ENCODE measurements at places on chromosomes 16 and 17. TPM values are rescaled to one million over a fixed set of nuclear protein-coding genes. Genes with fewer than 3 reads are reported as not detected.

- DNase-seq, result no peak
Measured at GRCh38 chr17:78406920-78407319, 28.5 kb downstream of the PGS1 start.

- no peak for DNase-seq
Measured at GRCh38 chr16:81185416-81185815, 53.1 kb upstream of the BCO1 start.

- no peak for DNase-seq
Measured at GRCh38 chr16:51723036-51723724, 572.1 kb upstream of the SALL1 start.

GRCh38 chr16:564690-565418 lies 2.0 kb upstream of the NHLRC4 start:
- DNase-seq, result no peak

DNA sequence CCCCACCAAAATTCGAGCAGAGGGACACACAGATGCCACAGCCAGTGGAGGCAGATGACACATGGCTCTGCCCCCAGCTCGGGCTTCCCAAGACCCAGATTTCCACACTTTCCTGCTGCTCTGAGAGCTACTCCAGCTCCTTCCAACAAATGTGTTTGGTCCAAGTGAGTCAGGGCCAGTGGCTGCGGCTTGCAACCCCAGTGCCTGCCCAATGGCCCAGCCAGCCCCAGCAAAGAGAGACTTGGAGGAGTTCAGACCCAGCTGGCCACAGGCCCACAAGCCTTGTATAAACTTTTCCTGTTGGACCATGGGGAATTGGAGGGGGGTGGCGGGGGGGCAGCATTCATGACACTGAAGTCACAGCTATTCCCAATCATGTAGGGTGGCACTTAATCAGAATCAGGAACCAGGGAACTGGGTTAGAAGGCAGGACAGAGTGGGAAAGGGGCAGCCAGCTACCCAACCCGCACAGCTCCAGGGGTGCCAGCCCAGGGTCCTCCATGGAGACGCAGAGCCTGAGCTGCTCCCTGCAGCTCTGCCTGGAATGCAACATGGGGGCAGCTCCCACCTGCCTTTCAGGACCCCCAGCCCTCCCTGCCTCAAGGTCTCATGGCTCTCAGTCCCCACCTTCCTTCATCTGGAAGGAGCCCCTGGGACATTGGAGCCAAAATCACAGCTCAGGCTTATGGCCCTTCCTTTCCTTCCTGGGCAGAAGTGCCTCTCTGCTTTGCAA lies 17.5 kb upstream of the C16orf78 start:
- peak; percentile 15 for DNase-seq

DNA sequence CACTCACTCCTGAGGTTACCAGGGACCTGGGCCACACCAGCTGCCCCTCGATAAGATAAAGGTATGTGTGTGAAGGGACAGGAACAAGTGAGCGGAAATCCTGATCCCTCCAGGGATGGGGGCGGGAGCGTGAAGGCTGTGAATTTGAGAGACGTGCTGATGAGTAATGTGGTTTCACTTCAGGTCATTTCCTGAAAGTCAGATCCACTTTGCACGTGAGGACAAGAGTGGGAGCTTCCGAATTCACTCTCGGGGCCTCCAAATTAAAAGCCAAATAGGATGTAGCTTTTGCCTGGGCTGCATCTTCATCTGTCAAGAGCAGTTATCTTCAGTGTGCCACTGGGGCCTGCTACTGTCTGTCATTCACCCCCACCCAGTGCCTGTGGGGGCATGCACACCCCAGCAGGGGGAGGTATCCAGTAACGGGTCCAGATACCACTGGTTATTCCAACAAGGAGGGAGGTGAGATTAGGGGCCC lies 87.4 kb upstream of the LHX1 start:
- no peak for DNase-seq

DNA sequence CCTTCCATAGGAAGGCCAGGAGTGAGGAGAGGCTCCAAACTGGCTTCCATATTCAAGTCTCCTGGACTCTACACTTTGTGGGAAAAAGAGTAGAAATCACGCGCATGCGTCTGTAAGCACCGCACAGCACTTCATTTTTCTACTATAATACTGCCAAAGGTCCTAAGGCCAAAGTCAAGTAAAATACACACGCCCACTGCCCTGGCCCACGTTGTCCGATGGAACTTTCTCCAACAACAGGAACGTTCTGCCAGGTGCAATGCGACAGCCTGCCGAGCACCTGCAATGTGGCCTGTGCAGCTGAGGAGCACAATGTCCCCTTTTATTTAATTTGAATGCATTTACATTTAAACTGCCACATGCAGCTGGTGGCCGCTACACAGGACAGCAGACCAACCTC lies 23.5 kb downstream of the DNASE1 start:
- no peak for DNase-seq

- DNase-seq, result no peak
Measured at GRCh38 chr16:79648826-79649225, 48.3 kb upstream of the MAF start.

- no peak for DNase-seq
Measured at GRCh38 chr17:61449707-61450640, 2.2 kb upstream of the TBX4 start.

GRCh38 chr16:74942977-74943918 lies 41.7 kb downstream of the WDR59 start:
- DNase-seq, result peak; percentile 20

DNA sequence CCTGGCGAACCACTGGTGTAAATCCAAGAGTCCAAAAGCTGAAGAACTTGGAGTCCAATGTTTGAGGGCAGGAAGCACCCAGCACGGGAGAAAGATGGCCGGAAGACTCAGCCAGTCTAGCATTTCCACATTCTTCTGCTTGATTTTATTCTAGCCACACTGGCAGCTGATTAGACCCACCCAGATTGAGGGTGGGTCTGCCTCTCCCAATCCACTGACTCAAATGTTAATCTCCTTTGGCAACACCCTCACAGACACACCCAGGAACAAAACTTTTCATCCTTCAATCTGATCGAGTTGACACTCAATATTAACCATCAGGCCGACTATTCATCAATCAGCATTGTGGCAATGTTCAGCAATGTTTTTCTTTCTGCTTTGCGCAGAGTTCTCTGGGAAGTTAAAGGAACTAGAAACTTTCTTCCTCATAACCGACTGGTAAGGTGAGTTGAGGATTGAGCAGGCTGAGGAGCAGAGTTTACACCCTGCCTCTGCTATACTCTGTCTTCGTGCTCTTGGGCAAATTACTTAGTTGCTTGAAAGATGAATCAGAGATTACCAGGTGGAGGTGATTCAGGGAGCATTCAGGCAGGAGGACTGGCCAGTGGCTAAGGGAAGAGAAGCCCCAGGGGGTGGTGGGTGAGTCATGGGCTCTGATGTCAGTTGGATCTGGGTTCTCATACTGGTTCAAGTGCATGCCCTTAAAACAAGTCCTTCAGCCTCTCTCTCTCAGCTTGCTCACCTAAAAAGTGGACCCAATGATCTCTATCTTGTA lies 28.2 kb upstream of the BRD7 start:
- DNase-seq, result peak; percentile 64

DNA sequence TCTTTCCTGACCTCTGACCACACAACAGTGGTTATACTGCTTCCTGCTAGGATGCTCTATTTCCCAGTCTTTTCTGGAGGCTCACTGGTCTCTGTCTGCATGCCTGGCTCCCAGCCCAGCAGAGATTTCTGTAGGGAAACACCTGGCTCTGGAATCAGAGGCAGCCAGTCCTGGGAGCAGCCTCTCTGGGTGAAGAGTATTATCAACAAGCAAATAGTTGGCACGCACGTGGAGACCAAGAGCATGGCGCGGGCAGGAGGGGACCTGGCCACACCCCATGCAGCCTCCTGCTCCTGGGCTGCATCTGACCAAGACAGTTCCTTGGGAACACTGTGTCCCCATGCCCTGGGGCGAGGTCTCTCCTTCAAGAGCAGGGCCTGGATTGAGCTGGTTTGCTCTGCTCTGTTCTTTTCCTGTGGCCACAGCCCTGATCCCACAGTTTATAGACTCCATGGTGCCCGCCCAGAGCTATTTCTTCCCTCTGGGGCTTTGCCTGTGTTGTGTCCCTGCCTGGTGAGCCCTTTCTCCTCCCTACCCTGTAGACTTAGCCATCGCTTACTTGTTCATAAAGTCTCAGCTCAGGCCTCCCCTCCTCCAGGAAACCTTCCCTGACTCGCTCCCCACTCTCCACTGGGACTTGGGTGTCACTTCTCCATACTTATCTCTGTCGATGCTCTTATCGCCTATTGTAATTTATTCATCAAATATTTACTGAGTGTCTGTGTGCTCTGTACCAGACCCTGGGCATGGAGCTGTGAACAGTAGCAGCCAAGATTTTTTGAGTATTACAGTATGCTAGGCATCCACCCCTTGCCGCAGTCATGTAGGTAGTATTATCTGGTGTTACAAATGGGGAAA lies 60.6 kb downstream of the SCNN1B start:
- peak; percentile 45 for DNase-seq

GRCh38 chr16:50615891-50616290 lies 65.2 kb downstream of the SNX20 start:
- DNase-seq, result no peak

- no peak for DNase-seq
Measured at GRCh38 chr17:42460371-42460770, 1.7 kb downstream of the ATP6V0A1 start.

DNA sequence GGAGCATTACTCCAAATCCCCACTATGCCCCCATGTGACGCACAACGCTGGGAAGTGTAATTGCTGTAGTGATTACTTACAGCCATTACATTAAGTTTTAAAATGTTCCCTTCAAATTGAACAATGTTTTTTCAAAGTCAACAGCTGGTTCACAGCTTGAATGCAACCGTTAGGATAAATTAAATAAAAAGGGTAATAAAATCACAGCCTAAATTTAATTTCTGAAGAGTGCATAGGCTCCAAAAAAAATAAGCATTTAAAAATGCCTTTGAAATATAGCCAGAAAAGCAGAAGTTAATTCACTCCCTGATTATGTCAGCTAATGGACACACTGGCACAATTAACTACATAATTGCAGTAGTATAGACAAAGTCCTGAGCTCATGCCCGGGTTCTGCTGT lies 50.5 kb upstream of the KDM8 start:
- DNase-seq, result no peak

- no peak for DNase-seq
Measured at GRCh38 chr17:76640550-76641380, 2.8 kb downstream of the ST6GALNAC1 start.

DNA sequence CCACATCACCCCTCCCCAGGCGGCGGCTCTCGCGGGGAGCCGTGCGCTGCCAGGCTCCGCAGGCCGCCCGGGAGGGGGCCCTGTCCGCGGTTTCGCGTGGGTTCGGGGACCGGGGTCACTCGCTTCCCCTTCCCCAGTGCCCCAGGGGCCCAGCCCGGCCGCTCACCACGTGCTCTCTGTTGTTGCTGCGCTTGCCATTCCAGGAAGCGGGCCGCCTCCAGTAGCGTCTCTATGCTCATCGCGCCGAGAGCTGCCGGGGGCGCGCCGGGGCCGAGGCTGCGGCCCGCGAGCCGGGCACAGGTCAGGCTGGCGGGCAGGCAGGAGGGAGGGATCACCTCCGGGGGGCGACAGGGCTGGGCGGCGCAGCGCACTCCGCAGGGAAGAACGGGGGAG lies 390 bp downstream of the MNT start:
- no peak for DNase-seq

- no peak for DNase-seq
Measured at GRCh38 chr17:4599505-4600281, 15.4 kb downstream of the SMTNL2 start.

- no peak for DNase-seq
Measured at GRCh38 chr17:7612294-7612640, 2.4 kb downstream of the FXR2 start.

DNA sequence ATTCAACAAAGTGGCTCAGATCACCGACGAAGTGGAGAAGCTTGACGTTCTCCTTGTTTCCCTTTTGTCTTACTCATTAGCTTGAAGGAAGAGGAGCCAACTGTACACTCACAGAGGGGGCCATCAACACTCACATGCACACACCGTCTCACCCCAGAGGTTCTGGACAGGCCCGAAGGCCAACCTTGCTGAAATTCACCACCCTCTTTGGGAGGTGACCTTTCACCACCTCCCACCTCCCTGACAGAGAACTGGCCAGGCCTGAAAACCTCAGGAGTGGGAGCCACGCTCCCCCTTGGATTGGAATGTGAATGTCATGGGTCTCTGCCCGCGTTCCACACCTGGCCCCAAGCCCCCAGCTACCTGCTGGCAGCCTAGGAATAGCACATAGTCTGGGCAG lies 2.0 kb downstream of the DCXR start:
- DNase-seq, result no peak

DNA sequence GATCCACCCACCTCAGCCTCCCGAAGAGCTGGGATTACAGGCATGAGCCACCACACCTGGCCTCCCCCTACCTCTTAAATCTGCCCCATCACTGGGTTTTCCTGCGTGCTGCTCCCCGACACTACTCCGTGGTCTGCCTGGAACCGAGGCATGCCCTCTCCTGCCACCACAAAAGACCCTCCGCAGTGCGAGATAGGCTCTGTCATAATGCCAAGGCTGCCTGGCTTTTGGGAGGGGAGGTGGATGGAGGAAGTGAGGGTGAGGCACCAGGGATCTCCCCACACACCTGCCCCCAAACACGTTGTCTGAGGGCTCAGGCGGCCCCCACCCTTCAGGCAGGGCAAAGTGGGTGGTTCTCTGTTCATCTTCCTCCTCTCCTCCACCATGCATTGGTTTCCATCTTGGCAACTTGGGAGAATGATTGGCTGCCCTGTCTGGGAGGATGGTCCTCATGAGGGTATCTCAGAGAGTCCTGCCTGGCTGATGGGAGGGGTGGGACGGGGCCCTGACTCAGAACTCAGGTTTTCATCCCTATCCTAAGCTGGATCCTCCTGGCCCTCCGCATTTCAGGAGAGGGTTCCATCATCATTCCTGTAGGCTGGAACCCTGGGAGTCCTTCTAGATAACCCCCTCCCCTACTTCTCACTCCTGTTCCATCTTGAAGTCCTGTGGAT lies 23.2 kb downstream of the IGFBP4 start:
- no peak for DNase-seq

- no peak for DNase-seq
Measured at GRCh38 chr16:17963185-17963836, 373.2 kb downstream of the NPIPA8 start.

GRCh38 chr16:71404364-71404763 lies 37.5 kb downstream of the TLE7 start:
- no peak for DNase-seq

- no peak for DNase-seq
Measured at GRCh38 chr17:28744972-28745785, 1.4 kb downstream of the TRAF4 start.

Gene TBC1D26
- total RNA-seq, result not detected

Gene MT1F
- 17.2 TPM for total RNA-seq

Gene CENPV
- 4.9 TPM for total RNA-seq

Gene KRT36
- not detected for total RNA-seq

Gene BICDL2
- total RNA-seq, result 115 TPM

Gene RNF157
- total RNA-seq, result 1.3 TPM

Gene EFTUD2
- 45.7 TPM for total RNA-seq

Gene TERB1
- total RNA-seq, result 0.19 TPM

Gene PPP1R27
- total RNA-seq, result not detected

Gene SCO1
- 16.7 TPM for total RNA-seq

Measured in lower leg skin (tissue), 4 donors.